ENCODE measurements at places on chromosomes 7 and 10.

GRCh38 chr7:41333511-41333910, 369.4 kb downstream of the INHBA start:
- no peak for DNase-seq

DNA sequence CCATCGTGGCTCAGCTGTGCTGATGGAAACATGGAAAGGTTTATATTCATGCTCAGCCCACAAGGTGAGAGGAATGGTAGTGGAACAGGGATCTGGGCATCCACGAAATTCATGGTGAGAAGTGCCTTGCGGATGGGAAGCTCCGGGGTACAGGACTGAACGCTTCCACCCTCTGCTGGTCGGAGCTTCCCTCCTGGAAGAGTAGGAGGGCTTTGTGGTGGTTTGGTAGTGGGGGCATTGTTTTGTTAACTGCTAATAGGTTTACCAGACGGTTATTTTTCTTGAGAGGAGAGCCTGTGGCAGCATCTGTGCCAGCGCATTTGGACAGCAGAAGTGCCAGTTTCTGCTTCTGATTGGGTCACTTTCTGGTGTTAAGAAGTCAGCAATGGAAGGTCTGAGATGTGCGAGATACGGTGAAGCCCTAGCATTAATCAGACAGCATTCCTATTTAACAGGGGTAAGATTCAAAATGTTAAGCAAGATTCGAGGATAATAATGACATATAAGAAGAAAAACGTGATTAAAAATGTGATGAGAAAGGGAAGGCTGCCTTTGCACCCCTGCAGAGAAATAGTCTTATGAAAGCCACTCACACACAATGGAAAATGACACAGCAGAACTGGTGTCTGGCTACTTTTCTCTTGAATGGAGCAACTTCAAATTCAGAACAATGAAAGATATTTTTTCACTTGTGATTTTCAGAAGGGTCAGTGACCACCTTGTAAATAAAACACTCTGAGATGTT, 17.7 kb downstream of the ABCA13 start:
- no peak for DNase-seq

DNA sequence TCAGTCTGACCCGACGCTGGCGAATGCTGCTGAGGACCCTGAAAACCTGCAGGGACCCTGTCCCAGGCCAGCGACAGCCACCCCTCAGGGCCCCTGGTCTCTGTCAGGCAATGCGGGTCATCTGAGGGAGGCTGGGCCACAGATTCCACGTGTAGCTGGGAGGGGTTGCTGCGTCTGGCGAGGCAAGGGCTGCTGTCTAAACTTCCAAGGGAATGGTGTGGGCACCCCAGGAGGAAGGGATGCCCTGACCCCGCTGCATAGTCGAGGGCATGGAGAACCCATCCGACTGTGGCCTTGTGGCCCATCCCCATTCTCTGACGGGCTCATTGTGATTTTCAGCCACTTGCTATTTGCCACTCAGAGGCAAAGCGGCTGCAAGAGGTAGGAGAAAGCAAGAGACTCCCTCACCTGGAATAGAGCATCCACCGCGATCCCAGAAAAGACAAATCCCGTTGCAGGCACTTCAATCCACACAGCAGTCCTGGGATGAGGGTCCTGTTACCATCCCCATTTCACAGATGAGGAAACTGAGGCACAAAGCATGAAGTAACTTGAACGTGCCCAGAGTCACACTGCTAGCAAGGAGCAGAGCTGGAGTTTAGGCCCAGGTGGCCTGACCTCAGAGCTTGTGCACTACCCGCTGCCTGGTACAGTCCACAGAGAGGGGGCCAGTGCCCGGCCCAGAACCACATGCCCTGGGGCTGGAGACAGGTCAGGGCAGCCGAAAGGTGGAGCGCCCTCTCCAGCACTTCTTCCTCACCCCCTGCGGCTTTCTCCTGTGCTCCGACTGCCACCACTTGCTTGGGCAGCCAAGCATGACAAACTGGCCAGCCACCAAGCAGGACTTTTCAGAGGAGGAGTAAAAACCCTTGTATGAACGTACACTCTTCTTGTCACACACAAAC, 163.8 kb upstream of the KLF14 start:
- DNase-seq = no peak

DNA sequence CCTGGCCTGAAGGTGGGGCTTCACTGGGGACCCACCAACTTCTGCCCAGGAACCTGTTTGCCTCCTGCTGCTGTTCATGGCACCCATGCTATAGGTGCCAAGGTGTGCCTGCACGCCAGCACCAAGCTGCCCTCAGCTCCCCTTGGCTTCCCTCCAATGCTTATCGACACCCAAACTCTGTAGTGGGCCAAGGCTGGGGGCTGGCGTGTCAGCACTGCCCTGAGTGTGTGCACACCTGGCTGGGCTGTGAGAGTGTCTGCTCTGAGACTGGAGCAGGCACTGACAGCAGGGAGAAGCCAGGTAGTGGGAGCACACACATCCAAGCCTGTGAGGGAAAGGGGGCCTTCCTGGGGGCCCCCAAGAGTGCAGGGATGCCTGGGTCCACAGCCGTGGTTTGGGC, 43.1 kb upstream of the TUBB8 start:
- no peak for DNase-seq

- no peak for DNase-seq
Observed at GRCh38 chr7:49791088-49791741, 17.8 kb downstream of the VWC2 start.

DNA sequence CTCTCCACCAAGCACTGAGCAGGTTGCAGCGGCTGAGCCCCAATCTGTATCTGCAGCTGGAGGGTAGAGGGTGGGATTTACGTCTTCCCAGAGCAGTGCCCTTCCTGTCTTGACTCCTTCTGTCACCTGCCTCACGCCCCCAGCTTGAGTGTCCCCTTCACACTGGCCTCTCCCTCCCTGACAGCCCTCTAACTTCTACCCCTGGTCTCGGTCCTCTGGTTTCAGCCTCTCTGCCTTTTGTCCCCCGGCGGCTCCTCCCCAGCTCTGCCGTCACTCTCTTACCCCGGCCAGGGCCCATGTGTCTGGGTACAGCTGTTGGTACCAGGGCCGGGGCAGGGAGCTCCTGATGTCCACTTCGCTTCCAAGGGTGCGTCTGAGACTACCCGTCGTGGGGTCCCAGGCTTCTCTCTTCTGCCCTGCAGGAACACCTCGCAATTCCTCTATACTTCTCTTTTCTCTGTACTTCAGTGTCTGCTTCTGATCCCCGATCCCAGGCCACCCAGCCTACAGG, 654 bp downstream of the MUC3A start:
- no peak for DNase-seq

DNA sequence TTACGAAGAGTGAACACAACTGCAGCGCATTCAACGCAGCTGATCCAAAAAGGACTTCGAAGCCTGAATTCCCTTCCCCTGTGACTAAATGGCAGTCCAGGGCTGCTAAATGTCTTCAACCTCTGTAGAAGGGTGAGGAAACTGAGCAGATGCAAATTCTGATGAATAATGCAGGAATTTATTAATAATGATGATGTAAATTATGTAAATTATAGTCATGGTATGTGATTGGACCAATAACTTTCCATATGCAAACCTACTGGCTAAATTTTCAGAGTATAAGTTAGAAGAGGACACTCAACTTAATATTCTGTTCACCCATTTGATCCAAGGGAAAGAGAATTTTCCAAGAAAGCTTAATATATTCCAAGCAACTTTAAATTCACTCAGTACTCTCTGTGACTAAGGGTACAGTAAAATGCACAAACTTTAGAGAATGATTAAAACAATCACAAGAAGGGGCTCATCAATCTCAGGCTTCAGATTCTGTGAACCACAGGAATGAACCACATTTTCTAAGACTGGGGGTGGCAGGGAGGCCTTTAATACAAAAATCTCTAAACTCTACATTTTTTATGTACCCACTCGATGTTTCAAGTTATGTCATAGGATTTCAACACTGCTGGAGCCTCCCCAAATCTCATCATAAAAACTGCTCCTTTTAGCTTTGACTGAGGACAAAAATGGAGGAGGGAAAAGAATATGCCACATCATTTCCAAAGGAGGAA, 3.5 kb downstream of the FGFR2 start:
- peak; percentile 16 for DNase-seq
